SIG-M5 (cell line): ENCODE measurements at places on chromosomes 11 and 22.

DNA sequence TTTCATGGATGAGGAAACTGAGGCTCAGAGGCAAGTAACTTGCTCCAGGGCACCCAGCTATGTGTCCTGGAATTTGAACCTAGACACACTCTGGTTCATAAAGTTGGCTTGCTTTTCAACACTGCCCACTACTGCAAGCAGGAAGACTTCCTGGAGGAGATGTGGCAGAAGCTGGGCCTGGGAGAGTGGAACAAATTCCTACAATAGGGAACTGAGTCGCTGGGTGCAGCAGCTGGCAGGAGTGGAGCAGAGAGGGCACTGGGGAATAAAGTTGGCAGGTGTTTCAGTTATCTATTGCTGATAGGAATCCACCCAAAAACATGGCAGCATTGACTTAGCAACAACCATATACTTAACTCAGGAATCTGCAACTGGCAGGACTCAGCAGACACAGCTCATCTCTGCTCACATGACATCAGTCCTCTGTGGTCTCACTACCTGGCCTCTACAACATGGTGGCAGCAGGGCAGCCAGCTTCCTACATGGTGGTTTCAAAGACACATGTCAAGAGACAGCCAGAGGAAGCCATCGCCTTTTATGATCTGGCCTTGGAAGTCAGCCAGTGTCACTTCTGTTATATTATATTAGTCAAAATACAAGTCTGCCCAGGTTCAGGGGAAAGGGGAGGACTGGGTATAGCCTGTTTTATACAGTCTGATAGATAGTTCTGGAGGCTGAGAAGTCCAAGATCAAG is 10.6 kb upstream of the CARD10 start:
- DNase-seq = no peak

DNA sequence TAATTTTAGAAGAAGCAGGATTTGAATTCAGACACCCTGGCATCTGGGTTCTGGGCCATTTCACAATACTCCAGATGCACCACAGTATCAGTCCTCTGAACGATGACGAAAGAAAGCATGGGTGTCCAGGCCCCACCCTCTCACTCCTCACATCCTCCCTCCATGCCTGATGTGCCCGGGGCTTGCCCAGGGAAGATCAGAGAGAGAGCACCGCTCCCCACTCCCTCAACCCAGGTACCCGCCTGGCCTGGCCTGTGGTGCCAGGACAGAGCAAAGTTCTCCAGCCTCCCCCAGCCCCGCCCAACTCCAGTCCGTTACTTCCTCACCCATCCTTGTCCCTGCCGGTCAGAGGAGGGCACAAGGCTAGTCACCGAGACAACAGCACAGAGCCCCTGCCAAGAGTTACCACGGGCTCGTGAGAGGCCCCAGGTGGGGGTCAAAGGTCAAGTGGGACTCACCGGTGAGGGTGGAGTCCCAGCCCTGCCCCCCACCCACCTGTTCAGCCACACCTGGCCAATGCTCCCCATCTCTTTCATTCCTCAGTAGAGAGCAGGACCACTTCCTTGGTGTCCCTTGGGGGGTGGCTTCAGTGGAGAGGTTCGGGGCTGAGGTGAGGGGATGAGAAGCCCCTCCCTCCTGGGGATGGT is 8.1 kb downstream of the BCL9L start:
- no peak for DNase-seq

DNA sequence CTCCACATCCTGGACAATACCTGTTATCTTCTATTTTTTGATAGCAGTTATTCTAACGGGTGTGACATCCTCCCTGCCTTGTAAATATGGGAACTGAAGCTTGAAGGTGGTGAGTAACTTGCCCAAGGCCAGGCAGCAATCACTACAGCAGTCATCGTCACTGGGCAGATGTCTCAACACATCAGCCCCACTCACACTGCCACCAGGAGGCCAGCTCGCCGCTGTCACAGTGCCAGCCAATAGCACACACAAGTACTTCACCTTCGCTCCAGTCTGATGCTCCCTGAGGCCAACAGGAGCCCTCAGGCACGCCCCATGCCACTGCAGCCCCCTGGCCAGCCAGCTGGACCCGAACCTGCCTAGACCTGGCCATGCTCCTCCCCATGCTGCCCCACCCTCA is 4.9 kb upstream of the TTLL1 start:
- DNase-seq = peak; percentile 28

GRCh38 chr22:24284747-24285203 is 14.1 kb downstream of the SPECC1L start:
- DNase-seq = no peak

DNA sequence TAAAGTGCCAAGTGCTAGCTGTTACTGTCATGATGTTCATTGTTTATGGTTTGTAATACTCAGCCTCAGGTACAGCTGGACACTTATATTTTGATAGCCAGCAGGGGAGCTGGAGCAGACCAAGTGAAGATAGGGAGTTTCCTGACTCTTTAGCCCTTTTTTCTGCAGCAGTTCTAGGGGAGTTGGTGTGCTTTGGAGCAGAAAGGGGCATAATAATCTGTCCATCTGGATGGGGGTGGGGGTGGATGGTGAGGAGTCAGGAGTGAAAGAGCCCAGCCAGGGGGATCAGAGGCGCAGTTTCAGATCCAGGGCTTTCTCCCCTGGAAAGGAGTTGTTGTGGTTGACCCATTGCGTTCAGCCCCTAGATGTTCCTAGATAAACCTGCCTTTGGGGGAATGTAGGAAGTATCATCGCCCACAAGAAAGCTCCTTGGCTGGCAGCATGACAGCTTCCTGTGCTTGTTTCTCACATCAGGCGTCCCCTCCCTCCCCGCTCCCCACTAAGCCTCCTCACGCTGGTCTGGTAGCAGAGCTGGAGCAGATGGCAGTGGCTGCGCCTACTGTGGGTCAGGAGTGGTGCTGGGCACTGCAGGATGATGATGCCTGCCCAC is 41.9 kb downstream of the MED15 start:
- no peak for DNase-seq

GRCh38 chr11:67031791-67032561 is 9.0 kb downstream of the SYT12 start:
- DNase-seq = no peak

DNA sequence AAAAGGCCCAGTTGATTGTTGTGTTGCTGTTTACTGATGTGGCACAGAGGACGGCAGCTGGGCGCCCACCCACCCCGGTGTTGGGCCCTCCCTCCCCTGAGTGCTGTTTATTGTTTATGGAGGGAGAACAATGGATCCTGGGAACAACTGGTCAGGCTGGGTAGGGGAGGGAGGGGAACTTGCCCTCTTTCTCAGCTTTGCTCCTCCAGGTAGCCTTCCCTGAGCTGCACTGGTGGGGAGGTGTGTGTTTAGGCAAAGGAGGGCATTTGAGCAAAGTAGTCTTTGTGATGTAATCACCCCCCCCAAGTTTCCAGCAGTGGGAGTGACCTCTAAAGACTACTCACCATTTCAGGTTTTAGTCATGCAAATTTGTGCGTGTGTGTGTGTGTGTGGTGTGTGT is 1035.3 kb downstream of the NTM start:
- no peak for DNase-seq

DNA sequence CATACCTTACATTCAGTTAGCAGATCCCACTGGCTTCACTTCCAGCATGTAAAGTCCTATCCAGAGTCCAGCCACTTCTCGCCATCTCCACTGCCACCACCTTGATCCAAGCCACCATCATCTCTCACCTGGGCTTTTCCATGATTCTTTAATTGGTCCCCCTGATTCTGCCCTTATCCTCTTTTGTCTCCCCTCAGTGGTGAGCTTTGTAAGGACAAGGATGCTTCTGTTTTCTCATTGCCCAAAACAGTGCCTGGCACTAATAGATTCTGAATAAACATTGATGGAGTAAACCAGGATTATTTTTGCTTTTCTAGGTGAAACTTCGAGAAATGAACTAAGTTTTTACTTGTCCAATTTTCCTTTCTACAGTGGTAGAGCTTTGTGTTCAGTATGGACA is 4.4 kb downstream of the POLA2 start:
- no peak for DNase-seq

DNA sequence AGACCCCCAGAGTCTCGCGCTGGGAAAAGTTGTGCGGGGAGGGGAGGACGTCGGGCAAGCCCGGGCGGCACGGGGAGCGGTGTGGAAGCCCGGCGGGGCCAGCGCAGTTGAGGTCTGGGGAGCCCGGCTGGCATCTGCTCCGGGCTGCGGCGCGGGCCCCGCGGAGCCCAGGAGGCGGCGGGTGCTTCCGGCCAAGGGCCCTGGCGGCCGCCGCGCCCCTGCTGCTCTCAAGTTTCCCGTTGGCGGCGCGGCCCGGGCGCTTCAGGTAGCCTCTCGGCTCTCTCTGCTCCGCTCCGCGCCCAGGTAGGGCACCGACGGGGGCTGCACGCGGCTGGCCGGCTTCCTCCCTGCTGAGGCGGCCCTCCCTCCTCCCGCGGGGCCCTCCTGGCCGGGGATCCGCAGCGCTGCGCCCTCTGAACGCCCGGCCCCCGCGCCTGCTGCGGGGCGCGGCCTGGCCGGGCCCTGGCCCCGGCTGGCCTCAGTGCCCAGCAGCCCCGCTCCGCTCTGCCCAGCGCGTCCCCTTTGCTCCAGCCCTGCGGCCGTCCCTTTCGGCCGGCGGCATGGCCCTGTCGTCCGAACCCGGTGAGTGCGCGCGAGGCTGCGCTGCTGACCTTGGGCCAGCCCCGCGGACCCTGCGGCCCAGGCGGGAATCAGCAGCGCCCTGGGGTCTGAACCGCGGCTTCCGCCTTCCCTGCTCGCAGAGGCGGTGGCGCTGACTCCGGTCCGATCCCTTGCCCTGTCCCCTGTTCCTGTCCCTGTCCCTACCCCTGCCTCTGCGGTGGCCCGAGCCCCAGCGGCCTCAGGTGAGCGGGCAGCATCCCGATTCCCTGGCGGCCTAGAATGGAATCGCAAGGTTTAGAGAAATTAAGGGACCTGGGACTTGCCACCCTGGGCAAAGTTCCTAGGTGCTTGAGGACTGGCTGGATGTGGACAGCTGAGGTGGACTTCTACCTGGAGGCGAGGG is 4.3 kb upstream of the AMPD3 start:
- no peak for DNase-seq

GRCh38 chr11:2794046-2794967 is 91.3 kb downstream of the CDKN1C start:
- DNase-seq = no peak

DNA sequence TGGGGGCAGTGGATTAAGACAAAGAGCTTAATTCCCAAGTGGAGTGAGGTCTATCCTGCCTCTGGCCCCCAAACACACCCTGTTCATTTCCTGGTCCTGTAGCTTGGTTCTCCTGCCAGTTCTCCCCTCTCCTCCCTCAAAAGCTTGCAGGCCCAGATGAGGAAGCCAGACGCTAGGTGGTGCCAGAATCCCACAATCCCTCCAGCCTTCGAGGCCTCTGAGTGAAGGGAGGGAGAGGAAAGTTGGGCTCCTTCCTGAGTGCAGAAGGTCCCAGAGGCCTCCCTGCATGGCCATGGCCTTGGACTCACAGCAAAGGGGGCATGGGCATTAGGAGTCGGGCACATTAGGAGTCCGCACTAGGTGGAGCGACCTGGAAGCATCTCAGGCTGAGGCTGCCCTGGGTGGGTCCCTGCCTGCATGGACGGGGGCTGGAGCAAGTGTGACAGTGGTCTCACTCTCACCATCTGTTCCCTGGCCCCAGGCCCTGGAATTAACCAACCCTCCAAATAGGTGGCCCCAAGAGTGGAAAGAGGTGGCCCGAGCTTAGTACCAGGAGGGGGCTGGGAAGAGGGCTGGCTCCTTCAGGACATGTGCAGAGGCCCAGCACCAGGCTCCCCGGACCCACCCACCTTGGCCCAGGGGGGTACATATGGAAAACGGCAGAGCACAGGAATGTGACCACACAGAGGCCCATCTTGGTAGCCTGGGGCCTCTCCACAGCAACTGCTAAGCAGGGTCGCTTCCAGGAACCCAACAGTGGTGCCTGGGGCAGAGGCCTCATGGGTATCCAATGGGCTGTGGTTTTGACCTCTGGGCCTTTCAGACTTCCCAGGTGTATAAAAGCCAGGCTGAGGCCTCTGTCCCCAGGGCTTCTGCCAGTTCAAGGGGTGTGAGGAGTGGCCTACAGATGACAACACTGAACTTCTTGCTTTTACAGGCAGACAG is 5.2 kb downstream of the FXYD2 start:
- no peak for DNase-seq

DNA sequence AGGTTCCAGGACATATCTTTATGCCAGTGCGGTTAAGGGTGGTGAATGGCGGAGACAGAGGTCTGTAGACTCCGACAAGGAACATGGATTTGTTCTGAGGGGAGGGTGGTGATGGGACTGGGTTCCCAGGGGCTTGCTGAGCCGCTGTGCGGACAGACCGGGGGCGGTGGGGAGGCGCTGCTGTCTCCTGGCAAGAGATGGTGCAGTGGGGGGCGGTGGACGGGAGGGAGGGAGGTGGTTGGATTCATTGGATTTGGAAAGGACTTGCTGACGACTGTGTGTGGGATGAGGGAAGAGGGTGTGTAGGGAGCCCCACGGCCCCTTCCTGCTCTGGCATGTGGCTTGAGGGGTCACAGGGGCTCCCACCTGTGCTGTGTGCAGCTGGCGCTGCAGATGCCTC is 43.2 kb downstream of the FLRT1 start:
- DNase-seq = no peak

- DNase-seq = no peak
Measured at GRCh38 chr11:104619751-104620150, 278.5 kb downstream of the CASP12 start.

GRCh38 chr11:69231466-69232018 is 62.4 kb upstream of the MYEOV start:
- DNase-seq = no peak

DNA sequence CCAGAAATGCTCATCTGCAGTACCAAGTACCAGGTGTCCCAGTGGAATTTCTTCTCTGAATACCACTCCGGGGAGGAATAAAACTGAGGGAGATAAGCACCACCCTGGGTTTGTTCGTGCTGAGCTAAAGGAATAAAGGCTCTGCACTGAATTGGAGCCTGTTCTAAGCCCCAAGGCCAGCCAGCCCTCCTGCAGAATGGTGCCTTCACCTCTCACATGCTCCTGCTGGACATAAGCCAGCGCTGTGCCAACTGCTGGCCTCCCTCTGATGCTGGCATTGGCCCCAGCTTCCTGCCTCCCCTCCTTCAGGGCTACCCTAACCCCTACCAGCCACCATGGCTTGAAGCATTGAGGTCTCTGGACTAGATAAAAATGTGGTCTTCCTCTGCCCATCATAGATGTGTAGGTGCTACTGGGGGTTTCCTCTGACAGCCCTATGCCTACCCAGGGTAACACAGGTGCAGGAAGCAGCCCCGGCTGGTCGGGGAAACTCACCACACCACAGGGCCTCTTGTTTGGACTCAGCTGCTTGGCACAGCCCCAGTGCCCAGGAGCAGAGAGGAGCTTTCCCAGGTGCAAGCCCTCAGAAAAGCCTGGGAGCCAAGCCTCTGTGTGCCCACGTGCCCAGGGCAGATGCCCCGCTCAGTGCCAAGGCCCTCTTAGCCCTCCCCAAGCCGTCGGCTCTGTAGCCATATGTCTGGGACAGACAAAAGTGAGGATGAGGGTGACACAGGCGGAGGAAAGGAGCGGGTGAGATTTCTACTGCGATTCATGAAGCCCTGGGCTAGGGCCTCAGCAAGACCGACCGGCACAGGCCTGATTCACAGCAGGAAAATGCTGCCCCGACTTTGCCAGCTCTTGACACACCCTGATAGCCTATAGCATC is 34.1 kb upstream of the JAM3 start:
- no peak for DNase-seq

DNA sequence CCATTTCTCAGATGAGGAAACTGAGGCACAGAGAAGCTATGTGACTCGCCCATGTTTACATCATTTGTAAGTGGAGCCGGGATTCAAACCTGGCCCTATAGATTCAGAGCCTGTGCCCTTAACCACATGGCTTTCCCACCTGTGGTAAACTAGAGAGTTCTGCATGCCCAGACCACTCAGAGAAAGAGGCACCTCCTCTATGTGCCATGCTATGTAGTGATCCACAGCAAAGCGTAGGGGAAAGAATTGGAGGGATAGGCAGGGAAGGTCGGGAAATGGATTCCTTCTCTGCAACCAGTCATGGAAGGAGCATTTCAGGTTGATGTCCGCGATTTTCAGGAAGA is 15.4 kb upstream of the POU2AF2 start:
- DNase-seq = no peak
